ENCODE measurements at places on chromosomes 16 and 17.
A peak's percentile ranks its signal among the peaks of the same experiment; 100 is the strongest.

DNA sequence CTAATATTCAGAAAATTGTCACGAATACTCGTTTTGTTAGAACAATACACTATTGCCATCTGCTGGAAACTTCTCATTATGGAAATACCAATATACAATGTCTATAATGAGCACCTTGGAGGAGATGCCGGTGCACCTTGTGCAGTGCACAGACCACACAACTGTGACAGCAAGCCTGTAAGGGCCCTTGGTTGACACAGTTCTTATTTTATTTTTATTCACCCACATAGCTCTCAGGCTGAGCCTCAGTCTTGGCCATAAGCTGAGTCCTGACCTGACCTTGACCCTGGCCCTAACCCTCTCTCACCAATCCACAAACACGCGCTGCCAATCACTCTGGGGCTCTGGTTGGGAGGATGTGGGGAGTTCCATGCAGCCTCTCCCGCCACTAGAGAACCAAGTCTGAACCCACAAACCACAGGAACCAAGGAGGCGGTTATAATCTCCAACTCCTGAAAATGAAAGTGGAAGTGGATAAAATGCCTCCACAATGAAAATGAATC lies 7.6 kb downstream of the AIPL1 start:
- peak; percentile 59 for DNase-seq

DNA sequence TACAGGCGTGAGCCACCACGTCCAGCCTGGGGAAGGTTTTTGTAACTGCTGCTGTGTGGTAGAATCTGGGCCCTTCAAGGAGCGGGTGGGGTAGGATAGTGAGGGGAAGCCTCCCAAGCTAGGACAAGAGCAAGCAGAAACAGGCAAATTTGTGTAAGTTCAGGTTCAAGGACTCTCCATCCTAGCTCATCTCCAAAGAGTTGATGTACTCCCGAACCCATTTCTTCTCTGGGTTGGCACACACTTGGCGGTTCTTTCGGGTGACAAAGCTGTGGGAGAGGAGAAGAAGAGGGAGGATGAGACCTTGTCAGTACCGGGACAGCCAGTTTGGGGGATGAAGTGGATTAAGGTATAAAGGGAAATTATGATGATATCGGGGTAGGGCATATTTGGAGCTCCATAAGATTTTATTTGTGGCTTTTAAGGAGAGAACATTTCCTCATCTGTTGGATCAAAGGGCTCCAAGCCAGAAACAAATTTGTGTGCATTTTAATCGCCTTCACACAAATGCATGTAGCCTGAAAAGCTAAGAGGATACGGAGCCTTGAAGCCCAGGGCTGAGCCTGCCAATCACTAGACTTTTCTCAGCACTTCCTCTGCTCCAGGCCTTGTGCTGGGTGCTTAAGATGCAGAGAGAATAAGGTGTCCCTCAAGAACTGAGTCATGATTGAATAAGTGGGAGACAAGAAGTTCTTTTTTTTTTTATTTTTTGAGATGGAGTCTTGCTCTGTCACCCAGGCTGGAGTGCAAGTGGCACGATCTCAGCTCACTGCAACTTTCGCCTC lies 3.7 kb upstream of the HEATR9 start:
- no peak for DNase-seq

DNA sequence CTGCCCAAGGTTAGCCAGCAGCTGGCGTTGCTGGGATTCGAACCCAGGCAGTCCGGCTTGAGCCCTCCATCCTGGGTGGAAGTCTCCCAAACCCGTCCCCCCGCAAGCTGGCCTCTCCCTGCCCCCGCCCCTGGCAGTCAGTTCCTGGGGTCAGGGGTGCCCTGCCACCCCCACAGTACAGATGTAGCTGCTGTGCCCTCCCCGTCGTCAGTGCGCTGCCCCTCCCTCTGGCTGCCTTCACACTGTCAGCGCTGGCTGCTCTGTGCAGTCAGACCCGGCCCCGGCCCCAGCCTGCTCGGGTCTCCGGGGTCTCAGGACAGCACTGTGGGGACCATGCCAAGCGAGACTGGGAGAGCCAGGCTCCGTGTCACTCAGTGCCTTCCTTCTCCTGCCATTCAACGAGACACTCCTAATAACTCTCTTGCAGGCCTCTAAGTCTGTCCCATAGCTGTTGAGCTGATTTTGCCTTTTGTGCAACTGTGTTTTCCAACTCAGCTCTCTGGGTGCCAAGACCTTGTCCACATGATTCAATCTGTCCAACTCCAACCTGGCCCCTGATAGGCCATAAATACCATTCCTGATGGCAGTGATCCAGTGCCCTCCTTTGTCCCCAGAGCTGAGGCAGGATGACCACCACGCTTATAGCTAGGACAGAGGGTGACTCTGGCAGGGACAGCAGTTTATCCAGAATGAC lies 55.5 kb upstream of the IL34 start:
- no peak for DNase-seq

DNA sequence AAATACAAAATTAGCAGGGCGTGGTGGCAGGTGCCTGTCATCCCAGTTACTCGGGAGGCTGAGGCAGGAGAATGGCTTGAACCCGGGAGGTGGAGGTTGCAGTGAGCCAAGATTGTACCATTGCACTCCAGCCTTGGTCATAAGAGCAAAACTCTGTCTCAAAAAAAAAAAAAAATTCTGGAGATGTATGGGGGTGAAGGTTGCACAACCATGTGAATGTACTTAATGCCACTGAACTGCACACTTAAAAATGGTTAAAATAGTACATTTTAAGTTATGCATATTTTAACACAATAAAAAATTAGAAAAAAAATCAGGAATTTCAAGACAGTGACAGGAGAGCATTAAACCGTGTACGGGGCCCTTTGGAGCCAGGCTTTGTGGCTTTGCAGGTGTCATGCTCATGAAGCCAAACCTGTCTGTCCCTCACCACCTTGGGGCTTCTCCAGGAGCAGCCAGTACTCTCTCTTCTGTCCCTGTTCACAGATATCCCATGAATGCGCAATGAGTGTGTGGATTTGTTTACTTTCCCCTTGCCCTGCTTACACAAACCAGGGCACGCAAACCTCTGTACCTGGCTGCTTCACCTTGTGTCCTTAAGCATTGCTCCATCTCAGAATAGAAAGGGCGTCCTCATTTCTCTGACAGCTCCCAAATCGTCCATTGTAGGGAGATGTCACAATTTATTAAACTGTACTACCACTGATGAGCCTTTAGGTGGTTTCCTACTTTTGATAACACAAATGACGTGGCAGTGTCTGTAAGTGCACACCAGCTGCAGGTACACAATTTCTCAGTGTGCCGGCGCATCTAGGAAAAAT lies 58.2 kb upstream of the CBX4 start:
- no peak for DNase-seq

DNA sequence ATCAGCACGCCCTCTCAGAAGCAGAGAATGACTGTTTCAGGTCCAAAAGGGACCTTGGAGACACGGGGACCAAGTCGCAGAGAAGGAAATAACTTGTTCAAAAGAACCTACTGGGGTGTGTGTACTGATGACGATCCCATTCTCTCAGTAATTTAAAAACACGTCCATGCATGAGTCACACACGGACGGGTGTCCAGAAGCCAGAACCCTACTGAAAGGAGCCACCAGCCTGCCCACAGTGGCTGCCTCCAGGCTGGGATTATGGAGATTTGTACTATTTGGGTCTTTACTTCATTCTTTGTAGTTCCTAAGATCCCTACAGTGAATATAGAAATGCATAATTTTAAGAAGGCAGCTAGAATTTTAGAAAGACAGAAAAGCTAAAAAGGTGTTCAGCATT lies 27.8 kb downstream of the TMEM204 start:
- no peak for DNase-seq

GRCh38 chr16:31711344-31711845 lies 162.2 kb upstream of the ZNF267 start:
- DNase-seq, result peak; percentile 2

- no peak for DNase-seq
Observed at GRCh38 chr16:30429418-30429677, 482 bp downstream of the DCTPP1 start.

- no peak for DNase-seq
Observed at GRCh38 chr17:4436846-4437245, 3.1 kb downstream of the SPNS3 start.

DNA sequence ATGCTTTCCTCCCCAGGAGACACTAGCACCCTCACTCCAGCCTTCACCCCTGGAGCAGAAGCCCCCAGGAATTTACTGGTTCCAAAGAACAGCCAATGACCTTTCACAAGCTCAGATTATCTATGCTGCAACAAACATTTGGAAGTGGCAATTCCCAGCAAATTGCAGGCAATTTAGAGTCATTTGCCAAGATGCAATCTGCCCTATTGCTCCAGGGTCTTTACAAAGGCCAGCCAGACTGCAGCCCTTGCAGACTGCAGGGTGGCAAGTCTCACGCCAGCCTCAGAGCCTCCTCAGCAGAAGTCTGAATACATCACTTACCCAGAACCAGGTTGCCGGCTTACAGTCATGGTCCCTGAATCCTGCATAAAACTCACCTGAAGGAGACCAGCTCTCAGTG lies 21.8 kb downstream of the AXIN1 start:
- no peak for DNase-seq

GRCh38 chr16:50657241-50657640 lies 23.9 kb downstream of the SNX20 start:
- DNase-seq, result no peak

GRCh38 chr17:50672831-50673551 lies 34.7 kb downstream of the ANKRD40 start:
- DNase-seq, result no peak

- peak; percentile 71 for DNase-seq
Observed at GRCh38 chr16:72241930-72242329, 70.0 kb upstream of the PMFBP1 start.

DNA sequence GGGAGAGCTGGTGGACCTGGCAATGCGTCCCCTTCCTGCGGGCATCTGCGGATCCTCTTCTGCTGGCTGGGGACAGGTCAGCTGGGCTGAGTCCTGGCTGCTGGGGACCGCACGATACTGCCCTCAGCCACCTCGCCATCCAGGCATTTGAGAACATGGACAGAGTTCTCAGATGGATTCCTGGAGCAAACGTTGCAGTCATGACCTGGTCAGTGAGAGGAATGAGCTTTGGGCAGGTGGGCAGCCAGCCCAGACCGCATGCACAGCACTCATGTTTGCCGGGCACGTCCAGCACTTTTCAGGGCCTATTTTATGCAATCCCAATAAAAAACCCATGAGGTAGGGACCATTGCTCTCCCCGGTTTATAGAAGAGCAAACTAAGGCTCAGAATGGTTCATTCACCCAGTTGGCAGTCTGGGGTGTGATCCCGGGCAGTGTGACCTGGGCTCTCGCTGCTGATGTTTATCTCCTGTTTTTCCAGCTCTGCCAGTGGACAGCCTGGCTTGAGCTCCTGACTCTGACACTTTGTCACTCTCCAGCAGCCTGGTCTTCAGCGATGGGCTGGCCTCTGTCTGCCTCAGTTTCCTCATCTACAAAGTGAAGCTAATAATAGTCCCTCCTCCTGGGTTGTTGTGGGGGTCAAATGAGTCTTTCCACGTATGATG lies 294.7 kb downstream of the IRF8 start:
- DNase-seq, result no peak

Measured in GM03348 (cell line).